Osteoblast (primary cell): ENCODE measurements at places on chromosomes 16 and 17. TPM values are rescaled to one million over a fixed set of nuclear protein-coding genes. Genes with fewer than 3 reads are reported as not detected.

Gene GFAP
- total RNA-seq: under 0.01 TPM in 2 replicates

DNA sequence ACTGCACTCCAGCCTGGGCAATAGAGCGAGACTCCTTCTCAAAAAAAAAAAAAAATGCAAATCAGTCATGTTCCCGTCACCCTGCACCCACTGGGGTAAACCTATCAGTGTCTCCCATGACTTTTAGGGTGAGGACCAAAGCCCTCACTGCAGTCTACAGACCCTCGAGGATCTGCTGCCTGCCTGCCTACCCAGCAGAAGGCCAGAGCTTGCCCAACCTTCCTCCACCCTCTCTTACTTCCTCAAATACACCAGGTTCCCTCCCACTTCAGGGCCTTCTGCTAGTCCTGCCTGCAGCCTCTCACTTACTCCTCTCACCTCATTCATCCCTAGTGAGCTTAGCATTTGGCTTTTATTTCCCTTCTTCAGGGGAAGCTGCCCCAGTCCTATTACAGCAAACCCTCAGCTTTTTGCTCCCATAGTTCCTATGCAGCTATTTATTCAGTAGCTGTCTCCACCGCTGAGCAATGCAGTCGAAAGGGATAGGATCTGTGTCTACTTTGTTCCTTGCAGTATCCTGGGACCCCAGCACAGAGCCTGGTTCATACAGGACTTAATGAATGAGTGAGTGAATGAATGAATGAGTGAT is 17.8 kb upstream of the TOB1 start:
- no peak for DNase-seq

Gene CDK10
- total RNA-seq: 24.8 and 37.6 TPM in 2 replicates

Gene TUFM
- total RNA-seq: 89.9 and 101 TPM in 2 replicates

Gene FKBP10
- total RNA-seq: 387 and 396 TPM in 2 replicates

Gene SPEM3
- not detected in 2 replicates for total RNA-seq

Gene C17orf113
- total RNA-seq: under 0.01 and 0.29 TPM in 2 replicates

- DNase-seq: peak; percentile 49
Observed at GRCh38 chr17:38877130-38877851, 7.4 kb downstream of the LASP1 start.

GRCh38 chr17:16817201-16817600 is 127.2 kb downstream of the CCDC144A start:
- no peak for DNase-seq

Gene TP53TG3D
- total RNA-seq: 0.29 TPM in 1 of 2 replicates, not detected in the other

Gene KRTAP16-1
- total RNA-seq: not detected in 2 replicates

DNA sequence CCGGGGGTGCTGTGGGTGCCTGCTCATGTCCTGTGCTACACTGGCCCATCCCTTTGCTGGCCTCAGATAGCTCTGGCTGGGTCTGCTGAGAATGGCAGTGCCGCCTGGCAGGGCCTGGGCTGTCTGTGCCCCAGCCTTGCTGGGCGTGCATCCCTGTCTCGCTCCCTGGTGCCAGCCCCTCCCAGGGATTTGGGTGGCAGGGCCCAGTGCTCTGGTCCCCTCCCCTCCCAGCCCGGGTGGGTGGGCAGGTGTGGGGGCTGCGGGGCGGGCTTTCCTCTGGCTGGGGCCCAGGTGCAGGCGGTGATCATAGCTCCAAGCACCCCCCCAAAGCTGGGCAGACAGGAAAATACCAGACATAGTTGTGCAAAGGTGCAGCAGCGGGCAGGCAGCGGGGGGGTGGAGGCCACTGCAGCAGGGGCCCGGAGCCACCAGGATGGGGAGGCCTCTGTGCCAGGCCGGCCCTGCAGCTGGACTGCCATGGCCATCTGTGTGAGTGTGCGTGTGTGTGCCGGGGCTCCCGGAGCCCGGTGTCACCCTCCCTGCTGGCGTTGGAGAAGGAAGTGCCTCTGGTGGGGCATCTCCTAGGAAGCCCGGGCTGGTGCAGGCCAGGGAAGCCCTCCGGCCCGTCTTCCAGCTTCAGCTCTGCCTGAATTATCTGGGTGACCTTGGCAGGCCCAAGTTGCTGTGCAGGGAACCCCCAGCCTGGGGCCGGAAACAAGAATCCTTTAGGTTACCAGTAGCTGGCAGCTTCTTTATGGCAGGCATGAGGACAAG is 7.4 kb downstream of the GLIS2 start:
- peak; percentile 89 for DNase-seq

GRCh38 chr17:61689610-61690180 is 98.7 kb upstream of the NACA2 start:
- no peak for DNase-seq

Gene SBK1
- total RNA-seq: not detected in 2 replicates

GRCh38 chr16:74871608-74872007 is 97.0 kb upstream of the FA2H start:
- no peak for DNase-seq

Gene ZFPM1
- total RNA-seq: 0.88 and 2.2 TPM in 2 replicates

Gene CCDC200
- total RNA-seq: not detected in 2 replicates

GRCh38 chr16:27579087-27579980 is 29.4 kb downstream of the KATNIP start:
- DNase-seq: no peak

Gene ARHGAP23
- total RNA-seq: 47.0 and 49.8 TPM in 2 replicates

- DNase-seq: peak; percentile 10
Observed at GRCh38 chr17:9231449-9232154, 210.3 kb downstream of the NTN1 start.

DNA sequence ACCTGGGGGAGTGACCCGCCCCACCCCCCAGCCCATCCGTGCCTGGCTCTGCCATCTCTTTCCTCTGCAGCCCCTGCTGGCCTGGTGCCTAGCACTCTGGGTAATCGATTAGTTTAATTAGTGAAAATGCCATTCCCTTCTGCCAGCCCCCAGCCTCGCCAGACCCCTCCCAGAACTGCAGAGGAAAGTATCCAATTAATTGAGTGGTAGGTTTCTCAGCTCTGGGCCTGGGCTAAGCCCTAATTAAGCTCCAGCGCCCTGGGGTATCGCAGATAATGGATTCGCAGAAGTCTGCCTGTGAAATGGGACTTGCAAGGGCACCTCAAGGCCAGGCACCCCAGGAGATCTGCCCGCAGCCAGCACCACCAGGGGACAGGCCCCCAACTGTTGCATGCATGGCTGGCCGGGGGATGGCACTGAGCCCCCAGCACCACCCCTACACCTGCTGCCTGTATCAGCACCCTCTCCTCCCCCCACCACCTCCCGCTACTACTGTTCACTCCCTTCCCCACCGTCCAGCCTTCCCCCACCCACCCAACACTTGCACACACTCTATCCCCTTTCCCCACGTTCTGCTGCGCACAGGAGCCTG is 19.7 kb upstream of the SPPL2C start:
- DNase-seq: no peak

GRCh38 chr17:78172249-78173051 is 4.1 kb downstream of the SYNGR2 start:
- DNase-seq: peak; percentile 57

Gene TBC1D3G
- total RNA-seq: 2.9 TPM in 1 of 2 replicates, not detected in the other

DNA sequence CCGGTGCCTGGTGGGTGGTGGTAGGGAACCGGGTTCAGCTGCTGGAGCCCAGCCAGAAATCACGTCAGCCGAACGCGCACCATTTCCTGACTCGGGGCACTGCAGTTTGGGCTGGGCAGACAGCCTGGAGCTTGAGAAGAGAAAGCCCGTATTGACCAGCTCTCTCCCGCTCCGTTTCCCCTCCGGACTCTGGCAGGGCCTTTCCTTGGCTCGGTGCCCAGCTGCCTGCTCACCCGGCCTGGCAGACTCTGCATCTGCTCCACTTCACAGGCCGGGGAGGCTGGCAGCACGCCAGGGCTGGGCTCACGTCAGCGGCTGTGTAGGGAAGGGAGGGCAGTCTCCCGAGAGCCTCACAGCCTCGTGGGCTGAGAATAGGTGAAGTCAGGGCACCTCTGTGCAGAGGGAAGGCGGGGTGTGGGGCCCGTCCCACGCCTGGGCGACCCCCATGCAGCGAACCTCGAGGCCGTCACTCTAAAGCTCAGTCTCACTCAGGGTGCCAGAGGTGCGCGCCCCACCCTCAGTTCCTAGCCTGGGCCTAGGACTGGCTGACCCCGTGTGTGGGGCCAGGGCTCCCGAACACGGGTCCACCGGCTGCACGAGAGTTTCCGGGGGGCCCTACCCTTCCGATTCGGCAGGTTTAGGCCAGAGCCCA is 59.1 kb downstream of the OR1D5 start:
- peak; percentile 100 for DNase-seq

GRCh38 chr17:78142119-78142861 is 3.9 kb upstream of the C17orf99 start:
- peak; percentile 81 for DNase-seq

DNA sequence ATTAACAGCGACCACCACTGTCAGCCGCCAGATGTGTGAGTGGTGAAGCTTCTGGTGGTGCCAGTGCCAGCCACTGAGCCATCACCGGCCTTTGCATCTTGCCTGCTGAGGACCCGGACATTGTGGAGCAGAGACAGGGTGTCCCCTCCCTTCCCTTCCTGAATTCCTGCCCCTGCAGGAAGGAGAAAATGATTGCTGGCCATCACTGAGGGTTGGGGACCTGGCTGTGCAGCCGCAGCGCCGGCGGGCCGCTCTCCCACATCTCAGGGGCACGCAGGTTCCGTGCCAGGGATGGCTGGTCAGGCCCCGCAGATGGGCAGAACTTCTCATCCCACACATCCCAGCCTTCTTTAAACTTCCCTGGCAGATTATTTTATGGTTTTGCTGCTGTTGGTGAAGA is 56.5 kb downstream of the RPTOR start:
- DNase-seq: no peak

Gene SLFN13
- total RNA-seq: 2.1 and 2.5 TPM in 2 replicates

GRCh38 chr16:46686815-46687473 is 2.0 kb downstream of the VPS35 start:
- no peak for DNase-seq

- DNase-seq: no peak
Observed at GRCh38 chr16:85593494-85594221, 19.5 kb upstream of the GSE1 start.

Gene DUSP3
- 67.8 and 68.8 TPM in 2 replicates for total RNA-seq

- peak; percentile 59 for DNase-seq
Observed at GRCh38 chr16:67910158-67910557, 17.1 kb downstream of the PSKH1 start.

Gene TEKT1
- total RNA-seq: not detected in 2 replicates
